Activated T-cell treated with anti-CD3 and anti-CD28 coated beads, Interleukin-2, amount 50 U/mL, for 24 hours (primary cell): ENCODE measurements at places on chromosomes 3 and 15.

DNA sequence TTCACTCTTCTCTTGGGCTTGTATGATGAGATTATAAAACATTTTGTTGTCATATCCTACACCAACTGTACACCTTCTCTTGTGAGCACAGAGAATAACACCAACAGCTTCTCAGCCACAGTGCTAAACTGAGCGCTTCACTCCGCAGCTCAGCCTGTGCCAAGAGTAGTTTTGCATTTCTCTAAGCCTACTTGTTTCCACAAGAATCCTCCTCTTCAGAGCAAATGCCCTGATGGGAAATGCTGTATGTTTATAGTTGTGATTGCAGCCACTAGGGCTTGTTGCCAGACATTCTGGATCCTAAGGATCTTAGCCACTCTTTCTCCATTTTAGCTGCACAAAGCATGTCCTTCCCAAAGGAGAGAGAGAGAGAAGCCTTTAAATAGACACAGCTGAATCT lies 138.8 kb upstream of the PLXND1 start:
- DNase-seq, result no peak

- no peak for DNase-seq
Observed at GRCh38 chr3:154161806-154162205, 40.6 kb downstream of the ARHGEF26 start.

DNA sequence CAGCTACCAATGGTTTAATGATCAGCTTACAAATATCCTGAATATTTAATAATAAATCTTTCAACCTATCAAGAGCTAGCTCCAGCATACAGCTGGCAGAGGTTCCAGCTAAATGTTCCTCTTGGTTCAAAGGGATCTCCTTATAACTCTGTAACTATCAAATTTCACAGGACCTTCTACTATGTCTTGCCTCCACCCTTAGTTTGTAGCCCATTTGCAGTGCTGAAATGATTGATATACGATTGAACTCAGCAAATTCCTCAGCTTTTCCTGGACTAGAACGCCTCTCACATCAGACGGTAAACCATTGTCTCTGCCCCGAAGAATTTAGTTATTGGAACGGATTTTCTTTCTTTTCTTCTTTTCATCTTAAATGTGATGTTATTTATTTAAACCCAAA lies 41.5 kb downstream of the CD200R1L start:
- no peak for DNase-seq

DNA sequence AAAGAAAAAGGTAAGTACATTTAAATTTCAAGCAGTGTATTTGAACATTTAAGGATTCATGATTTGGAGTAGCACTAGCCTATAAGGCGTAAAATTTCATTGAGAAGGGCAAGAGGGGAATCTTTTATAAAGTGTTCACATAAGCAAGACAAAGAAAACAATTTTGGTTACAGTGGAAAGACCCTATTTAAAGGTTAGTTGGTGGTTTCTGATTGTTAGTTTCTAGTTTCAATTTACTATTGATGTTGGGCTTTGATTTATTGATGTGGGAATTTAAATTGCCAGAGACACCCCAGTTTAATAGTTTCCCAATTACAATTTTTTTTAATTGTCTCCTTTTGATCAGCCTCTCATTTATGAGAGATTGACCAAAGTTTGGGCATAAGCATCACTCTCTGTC lies 19.5 kb downstream of the ROBO2 start:
- no peak for DNase-seq

DNA sequence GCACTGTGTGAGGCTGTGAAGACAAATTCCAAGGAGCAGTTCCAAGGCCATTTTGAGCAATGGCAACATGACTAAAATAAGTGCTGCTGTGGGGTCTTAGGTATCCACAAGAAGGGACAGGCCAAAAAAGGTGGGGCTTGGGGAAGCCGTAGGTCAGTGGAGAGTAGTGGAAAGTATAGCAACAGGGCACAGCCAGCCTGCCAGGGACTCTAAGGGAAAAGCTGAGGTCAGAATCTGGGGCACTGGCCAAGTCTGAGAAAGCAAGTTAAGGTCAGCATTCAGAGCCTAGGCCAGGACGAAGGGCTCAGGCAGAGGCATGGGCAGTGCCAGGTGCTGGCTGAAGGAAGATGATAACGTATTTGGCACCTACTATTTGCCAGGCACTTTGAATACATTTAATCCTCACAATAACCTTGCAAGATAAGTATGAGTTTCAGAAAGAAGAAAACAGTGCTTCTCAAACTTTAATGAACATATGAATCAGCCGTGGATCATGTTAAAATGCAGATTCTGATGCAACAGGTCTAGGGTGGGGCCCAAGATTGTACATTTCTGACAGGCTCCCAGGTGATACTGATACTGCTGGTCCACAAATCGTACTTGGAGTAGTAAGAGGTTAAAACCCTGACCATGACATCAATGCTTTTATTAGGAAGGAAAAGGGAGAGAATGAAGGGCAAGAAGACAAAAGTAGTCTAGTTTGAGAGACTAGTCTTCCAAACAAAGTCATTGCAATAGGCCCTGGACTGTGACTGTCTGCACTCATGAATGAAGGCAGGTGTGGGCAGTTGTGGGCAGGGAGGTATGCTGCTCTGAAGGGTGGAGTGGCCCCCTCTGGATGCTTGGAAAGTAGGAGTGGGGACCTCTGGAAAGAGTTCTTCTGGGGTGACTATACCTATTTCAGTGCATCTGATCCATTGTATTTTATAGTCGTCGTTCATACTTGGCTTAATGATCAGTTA lies 106.3 kb upstream of the ANKRD28 start:
- no peak for DNase-seq

GRCh38 chr3:176167272-176167671 lies 1030.0 kb downstream of the TBL1XR1 start:
- no peak for DNase-seq

DNA sequence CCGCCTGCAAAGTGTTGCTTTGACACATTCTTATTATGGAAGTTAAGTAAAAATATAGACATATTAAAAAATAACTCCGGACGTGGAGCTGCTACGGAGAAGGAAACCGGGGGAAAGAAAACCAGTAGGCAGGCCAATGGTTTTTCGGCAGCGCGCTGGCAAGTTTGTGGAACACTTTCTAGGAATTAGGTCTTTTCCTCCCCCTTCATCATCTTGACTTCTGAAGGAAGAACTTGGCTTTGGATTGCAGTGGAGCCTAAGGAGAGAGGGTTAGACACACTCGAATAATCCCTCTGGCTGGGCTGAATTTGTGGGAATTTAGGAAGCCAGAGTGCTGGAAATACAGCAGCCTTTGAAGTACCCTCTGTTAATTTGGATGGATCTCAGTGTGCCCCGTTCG lies 317 bp downstream of the ROBO2 start:
- no peak for DNase-seq

- no peak for DNase-seq
Observed at GRCh38 chr15:43483297-43484128, 9.4 kb downstream of the TP53BP1 start.

DNA sequence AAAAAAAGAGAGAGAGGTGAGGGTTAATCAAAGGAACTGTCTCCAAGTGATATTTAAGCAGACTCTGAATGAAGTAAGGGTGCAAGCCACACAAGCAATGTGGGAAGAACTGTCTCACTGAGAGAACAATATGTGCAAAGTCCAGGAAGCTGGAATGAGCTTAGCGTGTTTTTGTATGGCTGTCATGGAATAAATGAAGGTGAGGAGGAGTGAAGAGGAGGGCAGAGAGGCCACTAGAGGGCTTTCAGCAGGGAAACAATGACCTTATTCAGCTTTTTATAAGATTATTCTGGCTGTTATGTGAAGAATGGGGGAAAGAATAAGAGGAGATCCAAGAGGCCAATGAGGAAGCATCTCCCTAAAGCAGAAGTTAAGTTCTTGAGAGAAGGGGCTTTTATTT lies 86.9 kb upstream of the COL8A1 start:
- DNase-seq, result no peak

DNA sequence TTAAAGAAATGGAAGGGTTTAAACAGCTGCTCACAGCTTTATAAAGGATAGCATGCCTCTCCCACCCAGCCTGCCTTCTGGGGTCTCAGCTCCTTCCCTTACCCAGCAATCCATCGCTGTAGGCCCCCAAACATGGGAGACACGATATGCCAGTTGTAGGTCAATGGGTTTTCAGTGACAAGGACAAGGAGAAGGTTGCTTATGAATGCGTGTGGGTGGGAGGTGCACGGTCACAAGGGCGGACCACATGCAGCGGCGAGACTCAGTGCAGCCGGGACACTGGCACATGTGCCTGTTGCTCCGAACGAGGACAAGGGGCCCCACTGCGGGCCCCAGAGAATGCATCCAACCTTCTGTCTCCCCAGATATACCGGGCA lies 67.0 kb downstream of the MGLL start:
- DNase-seq, result no peak

GRCh38 chr15:65222891-65223290 lies 11.6 kb upstream of the CILP start:
- DNase-seq, result no peak

DNA sequence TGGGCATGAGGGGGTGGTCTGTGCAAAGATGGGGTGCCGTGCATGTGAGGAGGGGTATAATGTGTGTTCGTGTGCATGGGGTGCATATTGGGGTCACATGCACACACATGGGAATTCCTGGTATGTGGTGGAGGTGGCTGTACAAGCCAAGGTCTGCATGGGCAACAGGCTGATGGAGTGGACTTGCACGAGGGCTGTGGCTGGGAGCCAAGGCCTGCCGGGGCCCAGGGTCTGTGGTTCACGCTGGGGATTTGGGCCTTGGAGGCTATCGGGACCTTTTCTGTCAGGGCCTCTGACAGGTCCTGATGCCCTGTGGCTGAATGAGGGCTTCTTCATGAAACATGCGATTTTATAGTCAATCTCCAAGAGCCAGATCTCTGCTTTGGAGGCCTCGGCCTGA lies 9.8 kb upstream of the PLXND1 start:
- no peak for DNase-seq

GRCh38 chr3:38368238-38368637 lies 21.7 kb downstream of the XYLB start:
- DNase-seq, result no peak
